ENCODE measurements at places on chromosomes 12 and 14.

- DNase-seq, result peak; percentile 58
- peak overlapping the region; percentile 70 for H3K4me3 ChIP-seq
- H3K27ac ChIP-seq, result peak overlapping the region; percentile 93
- no peaks in the 10 kb centered on the region for H3K27me3 ChIP-seq
- H3K4me1 ChIP-seq, result peaks cover 71% of the 10 kb centered on the region
Measured at GRCh38 chr14:68787092-68787992, 5.5 kb downstream of the ZFP36L1 start.

DNA sequence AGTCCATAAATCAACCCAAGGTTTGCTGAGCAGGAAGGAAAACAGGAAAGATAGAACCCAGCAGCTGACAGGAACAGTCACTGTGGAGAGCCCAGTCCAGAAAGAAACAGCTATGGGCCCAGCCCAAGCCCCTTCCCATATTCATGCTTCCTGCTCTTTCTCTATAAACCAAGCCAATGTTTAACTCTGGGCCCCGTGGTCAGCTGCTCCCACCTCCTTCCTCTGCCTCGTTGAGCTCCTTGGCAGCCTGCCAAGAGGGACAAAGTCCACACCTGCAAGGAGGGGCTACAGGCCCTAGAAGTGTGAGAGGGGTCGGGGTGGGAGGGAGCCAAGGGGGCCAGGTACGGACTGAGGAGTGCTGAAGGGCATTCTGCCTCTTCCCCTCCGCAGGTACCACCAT lies 10.0 kb downstream of the SLC6A13 start:
- no peak overlapping the region for H3K4me3 ChIP-seq
- no peaks in the 10 kb centered on the region for H3K4me1 ChIP-seq
- H3K27me3 ChIP-seq, result peaks cover 32% of the 10 kb centered on the region

- DNase-seq, result no peak
- H3K4me1 ChIP-seq, result no peaks in the 10 kb centered on the region
- H3K36me3 ChIP-seq, result no peaks in the 10 kb centered on the region
- no peak overlapping the region for H3K4me3 ChIP-seq
Measured at GRCh38 chr14:77290705-77291104, 19.7 kb upstream of the NGB start.

DNA sequence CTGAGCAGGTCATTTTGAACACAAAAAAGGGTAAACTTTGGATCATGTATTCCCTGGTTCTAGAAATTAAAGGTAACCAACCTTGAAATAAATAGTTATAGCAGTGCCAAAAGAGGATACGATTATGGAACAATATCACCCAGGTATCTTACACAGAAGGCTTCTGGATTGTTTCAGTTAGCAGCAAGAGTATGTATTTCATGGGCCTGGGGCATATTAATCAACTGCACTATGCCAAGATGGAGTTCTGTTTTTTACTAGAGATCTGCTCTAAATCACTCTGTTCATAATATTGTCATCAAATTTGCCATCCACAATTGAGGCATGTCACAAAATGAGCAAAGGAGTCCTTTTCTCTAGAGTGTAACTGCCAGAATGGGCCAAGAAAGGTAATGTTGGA lies 357.1 kb downstream of the RAD51B start:
- no peak for DNase-seq
- H3K36me3 ChIP-seq, result no peaks in the 10 kb centered on the region
- H3K27me3 ChIP-seq, result no peaks in the 10 kb centered on the region
- H3K4me3 ChIP-seq, result no peak overlapping the region
- peaks cover 12% of the 10 kb centered on the region for H3K4me1 ChIP-seq

DNA sequence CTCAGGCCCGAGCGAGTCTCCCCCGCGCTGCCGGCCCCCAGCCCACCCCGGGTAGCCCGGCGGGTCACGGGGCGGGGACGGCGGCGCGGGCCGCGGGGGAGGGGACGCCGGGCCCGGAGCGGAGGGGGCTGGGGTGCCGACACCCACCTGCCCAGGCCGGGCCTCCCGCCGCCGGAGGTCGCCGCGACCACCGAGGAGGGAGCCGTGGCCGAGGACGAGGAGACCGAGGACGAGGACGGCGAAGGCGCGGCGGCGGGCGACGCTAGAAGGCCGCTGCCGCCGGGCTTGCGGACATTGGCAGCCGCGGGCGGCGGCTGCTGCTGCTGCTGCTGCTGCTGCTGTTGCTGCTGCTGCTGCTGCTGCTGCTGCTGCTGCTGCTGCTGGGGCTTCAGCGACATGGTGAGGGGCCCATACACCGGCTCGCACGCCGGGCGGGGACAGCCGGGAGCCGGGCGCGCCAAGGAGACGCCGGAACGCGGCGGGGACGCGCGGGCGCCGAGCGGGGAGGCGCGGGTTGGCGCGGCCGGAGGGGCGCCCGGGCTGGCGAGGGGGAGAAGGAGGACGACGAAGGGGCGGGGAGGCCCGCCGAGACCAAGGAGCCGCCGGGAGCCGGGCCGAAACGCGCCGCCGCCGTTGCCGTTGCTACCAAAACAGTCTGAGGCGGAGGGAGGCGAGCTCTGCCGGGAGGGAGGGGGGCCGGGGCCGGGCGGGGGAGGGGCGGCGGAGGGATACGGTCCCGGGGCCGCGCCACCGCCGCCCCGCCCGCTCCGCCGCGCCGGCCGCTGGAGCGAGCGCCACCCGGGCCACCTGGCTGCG lies at the start of gene ATXN2:
ATXN2 (minus strand) TSS at position 679 of the 816 bp plus-strand sequence; CDS start at position 398, 281 bp downstream.
- peaks cover 30% of the 10 kb centered on the region for H3K4me1 ChIP-seq
- peaks cover 5% of the 10 kb centered on the region for H3K36me3 ChIP-seq

- no peak overlapping the region for H3K4me3 ChIP-seq
- no peak for DNase-seq
- H3K27me3 ChIP-seq, result no peaks in the 10 kb centered on the region
- H3K36me3 ChIP-seq, result peaks cover 1% of the 10 kb centered on the region
- H3K27ac ChIP-seq, result no peak overlapping the region
Measured at GRCh38 chr14:63468294-63468693, 74.9 kb downstream of the PPP2R5E start.

GRCh38 chr12:2999265-2999841 lies 40.2 kb downstream of the TEAD4 start:
- H3K27ac ChIP-seq, result no peak overlapping the region
- no peak overlapping the region for H3K4me3 ChIP-seq
- no peaks in the 10 kb centered on the region for H3K4me1 ChIP-seq
- H3K36me3 ChIP-seq, result no peaks in the 10 kb centered on the region
- H3K27me3 ChIP-seq, result peaks cover 6% of the 10 kb centered on the region

- H3K36me3 ChIP-seq, result peaks cover 46% of the 10 kb centered on the region
- no peak overlapping the region for H3K27ac ChIP-seq
- H3K4me3 ChIP-seq, result no peak overlapping the region
- peaks cover 11% of the 10 kb centered on the region for H3K4me1 ChIP-seq
- no peaks in the 10 kb centered on the region for H3K27me3 ChIP-seq
Measured at GRCh38 chr14:95101736-95102679, 55.3 kb downstream of the DICER1 start.

- DNase-seq, result peak; percentile 58
- no peak overlapping the region for H3K4me3 ChIP-seq
- no peak overlapping the region for H3K27ac ChIP-seq
Measured at GRCh38 chr12:132154941-132155770, 10.9 kb downstream of the NOC4L start.

Measured in activated naive CD4-positive, alpha-beta T cell treated with anti-CD3 and anti-CD28 coated beads, Interleukin-2, amount 10 ng/mL, durations not matched to agents 7 days and 5 days (primary cell).